CD8-positive, alpha-beta memory T cell (primary cell): ENCODE measurements at places on chromosomes 7 and 10. TPM values are rescaled to one million over a fixed set of nuclear protein-coding genes. Genes with fewer than 3 reads are reported as not detected.

The EBF3 gene
- total RNA-seq, result not detected

The CCL24 gene
- not detected for total RNA-seq

The TAS2R41 gene
- not detected for total RNA-seq

The VGF gene
- 0.16 TPM for total RNA-seq

The RTKN2 gene
- total RNA-seq, result 1.7 TPM

The SYCE1 gene
- total RNA-seq, result 1.6 TPM

The GDF2 gene
- total RNA-seq, result not detected

The MLXIPL gene
- not detected for total RNA-seq

The SPDYE8 gene
- not detected for total RNA-seq

The TMEM225B gene
- 0.55 TPM for total RNA-seq

The ACTL6B gene
- not detected for total RNA-seq

The LIPM gene
- not detected for total RNA-seq

The FLNC gene
- total RNA-seq, result not detected

The AZGP1 gene
- not detected for total RNA-seq

The WDR86 gene
- total RNA-seq, result 0.59 TPM

The OPN1SW gene
- not detected for total RNA-seq

The STK31 gene
- total RNA-seq, result 0.07 TPM

The LYZL1 gene
- total RNA-seq, result not detected

The FAM25A gene
- total RNA-seq, result not detected

The PNLIPRP2 gene
- total RNA-seq, result not detected

The FANK1 gene
- 0.66 TPM for total RNA-seq

The KLF14 gene
- not detected for total RNA-seq

The ADRA2A gene
- not detected for total RNA-seq

The OR2F1 gene
- not detected for total RNA-seq

The UCN3 gene
- not detected for total RNA-seq

The SPACDR gene
- total RNA-seq, result 1.7 TPM

The ATP6V0A4 gene
- total RNA-seq, result not detected

The LGI1 gene
- not detected for total RNA-seq

The PRSS37 gene
- total RNA-seq, result not detected

The HOXA10 gene
- not detected for total RNA-seq

The WNT2 gene
- total RNA-seq, result not detected

The PPP1R3A gene
- not detected for total RNA-seq

The DNMBP gene
- 2.0 TPM for total RNA-seq

The CADPS2 gene
- not detected for total RNA-seq

The LIPJ gene
- total RNA-seq, result not detected

The OR2A12 gene
- not detected for total RNA-seq

The CLRN3 gene
- not detected for total RNA-seq

The FGL2 gene
- total RNA-seq, result 2.2 TPM

The PDE1C gene
- not detected for total RNA-seq

The PITX3 gene
- not detected for total RNA-seq

The COL1A2 gene
- total RNA-seq, result 0.09 TPM

The PVRIG gene
- 24.5 TPM for total RNA-seq
